Type B pancreatic cell (in vitro differentiated cells): ENCODE measurements at places on chromosomes 7 and 10.

DNA sequence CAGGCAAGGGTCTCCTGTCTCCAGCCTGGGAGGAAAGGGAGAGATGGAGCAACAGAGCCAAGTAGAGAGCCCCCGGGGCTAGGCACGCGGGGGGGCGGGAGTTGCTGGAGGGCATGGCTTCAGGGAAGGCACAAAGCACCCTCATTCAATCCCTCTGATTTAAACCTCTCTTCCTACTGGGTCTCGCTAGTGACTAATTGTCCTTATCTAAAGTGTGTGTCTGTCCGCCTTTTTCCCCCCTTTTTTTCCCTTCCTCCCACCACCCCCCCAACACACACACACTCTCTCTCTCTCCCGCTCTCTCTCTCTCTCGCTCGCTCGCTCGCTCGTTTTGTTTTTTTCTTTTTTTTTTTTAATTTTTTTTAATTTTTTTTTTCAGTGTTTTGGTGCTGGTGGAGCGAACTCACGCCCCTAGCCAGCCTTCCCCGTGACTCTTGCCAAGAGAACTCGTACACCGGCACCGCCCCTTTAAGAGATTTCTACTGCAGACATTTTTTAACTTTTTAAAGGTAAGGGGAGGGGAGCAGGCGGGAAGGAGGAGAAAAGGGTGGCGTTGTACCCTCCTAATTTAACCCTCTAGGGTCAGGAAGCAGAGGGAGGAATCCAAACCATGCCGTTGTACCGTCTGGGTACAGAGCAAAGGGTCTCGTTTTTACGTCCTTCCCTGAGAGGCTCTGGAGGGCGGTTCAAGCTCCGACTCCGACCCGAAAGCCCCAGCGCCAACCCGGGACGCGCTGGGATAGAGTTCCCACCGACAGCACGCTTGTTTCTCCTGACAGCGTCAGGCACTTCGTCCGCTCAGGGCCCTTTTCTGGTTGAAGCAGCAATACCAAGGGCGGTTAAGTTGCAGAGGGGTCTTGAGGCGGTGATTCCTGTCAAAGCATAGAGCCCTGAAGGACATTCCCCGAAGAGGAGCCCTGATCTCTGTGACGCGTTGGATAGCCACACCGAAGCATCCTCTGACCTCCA is at the start of gene HPSE2:
TSS of gene HPSE2 (minus strand) at position 195 of the 969 bp plus-strand sequence.
- DNase-seq: no peak

GRCh38 chr10:60714233-60714632 is 64.0 kb upstream of the CDK1 start:
- no peak for DNase-seq

DNA sequence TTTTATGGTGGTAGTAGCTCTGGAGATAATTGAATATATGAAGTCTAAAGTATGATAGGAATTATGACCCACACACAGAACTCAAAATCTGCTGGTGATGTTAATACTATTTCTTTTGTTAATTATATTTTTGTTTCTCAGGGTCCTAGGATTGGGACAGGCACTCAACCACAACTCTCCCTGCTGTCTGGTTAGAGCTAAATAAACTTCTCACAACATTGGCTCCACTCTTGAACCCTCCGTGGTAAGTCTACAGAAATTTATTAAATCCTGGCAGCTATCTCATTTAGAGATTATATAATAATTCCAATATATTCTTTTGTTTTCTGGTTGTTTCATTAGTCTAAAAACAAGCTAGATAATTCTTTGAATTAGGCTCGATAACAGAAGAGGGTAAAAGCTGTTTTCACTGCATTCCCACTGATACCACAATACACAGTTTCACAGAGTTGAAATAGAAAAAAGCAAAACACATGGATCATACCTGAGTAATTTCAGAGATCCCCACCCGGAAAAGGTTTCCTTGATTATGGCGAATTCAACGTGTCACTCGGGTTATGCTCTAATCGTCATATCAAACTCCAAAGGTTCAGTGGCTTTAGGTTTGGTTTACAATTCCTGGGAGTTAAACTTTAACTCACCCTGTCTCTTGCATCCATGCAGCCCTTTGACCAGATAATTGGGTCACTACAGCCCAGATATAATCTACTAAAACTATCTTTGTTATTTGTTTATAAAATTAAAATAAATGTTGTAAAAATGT is at the start of gene A1CF:
TSS of gene A1CF (minus strand) at position 531 of the 763 bp plus-strand sequence. CDS start 25,687 bp downstream, outside the sequence.
- DNase-seq: no peak

- DNase-seq: no peak
These were observed 25.3 kb upstream of the GJD4 start for GRCh38 chr10:35579726-35580422.

GRCh38 chr10:17616403-17617030 is 657 bp downstream of the HACD1 start:
- DNase-seq: peak; percentile 71

DNA sequence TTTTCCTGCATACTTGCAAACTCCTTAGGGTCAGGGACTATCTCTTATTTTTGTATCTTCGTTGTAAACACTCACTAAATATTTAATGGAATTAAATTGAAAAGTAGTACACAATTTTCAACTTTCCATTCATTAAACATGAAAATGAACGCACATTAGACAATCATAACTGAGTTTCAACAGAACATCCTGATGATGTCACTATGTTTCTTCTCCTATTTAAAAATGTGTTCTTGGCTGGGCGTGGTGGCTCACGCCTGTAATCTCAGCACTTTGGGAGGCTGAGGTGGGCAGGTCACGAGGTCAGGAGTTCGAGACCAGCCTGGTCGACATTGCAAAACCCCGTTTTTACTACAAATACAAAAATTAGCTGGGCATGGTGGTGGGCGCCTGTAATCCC is 14.1 kb upstream of the PURB start:
- no peak for DNase-seq

DNA sequence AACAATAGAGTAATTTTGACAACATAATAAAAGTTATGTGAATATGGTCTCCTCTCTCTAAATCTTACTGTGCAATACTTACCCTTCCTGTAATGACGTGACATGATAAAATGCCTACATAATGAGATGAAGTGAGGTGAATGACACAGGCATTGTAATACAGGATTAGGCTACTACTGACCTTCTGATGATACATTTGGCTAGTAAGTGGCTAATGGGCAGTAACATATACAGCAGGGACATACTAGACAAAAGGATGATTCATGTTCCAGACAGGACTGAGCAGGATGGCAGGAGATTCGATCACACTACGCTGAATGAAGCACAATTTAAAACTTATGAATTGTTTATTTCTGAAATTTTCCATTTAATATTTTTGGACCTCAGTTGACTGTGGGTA is 4.7 kb downstream of the C10orf88 start:
- no peak for DNase-seq

- DNase-seq: no peak
These were observed 97.9 kb downstream of the ANKIB1 start for GRCh38 chr7:92343714-92344113.

DNA sequence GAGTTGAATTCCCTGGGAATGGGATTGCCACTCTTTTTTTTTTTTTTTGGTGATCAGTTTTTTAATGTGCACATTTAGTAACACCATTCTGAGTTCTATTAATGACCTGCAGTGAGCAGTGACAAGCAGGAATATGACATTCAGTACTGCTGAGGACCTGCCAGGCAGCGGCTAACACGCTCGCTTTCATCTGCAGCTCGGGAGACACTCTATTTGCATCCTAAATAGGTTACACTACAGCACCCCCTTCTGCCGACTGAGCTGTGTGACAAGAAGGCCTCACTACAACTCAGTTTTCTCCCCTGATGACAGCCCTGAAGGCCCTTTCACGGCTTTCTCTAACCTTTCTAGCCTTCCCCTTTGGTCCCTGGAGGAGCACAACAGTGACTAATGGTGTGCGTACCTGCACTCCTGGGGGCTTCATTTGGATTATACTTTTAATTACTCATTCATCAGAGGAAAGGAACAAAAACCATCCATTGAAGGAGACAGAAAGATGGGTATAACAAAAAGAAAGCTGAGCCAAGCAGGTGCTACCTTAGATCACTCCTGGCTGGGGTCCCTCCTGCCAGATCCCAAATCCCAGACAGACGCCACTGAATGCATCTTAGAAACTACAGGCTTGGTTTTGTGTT is 872.4 kb downstream of the LRMDA start:
- DNase-seq: no peak

- no peak for DNase-seq
These were observed 36.6 kb upstream of the LRRC18 start for GRCh38 chr10:48976196-48976595.

GRCh38 chr7:128112018-128112780 is 81.0 kb upstream of the LRRC4 start:
- no peak for DNase-seq

- no peak for DNase-seq
These were observed 37.2 kb downstream of the ERLIN1 start for GRCh38 chr10:100148353-100149211.

DNA sequence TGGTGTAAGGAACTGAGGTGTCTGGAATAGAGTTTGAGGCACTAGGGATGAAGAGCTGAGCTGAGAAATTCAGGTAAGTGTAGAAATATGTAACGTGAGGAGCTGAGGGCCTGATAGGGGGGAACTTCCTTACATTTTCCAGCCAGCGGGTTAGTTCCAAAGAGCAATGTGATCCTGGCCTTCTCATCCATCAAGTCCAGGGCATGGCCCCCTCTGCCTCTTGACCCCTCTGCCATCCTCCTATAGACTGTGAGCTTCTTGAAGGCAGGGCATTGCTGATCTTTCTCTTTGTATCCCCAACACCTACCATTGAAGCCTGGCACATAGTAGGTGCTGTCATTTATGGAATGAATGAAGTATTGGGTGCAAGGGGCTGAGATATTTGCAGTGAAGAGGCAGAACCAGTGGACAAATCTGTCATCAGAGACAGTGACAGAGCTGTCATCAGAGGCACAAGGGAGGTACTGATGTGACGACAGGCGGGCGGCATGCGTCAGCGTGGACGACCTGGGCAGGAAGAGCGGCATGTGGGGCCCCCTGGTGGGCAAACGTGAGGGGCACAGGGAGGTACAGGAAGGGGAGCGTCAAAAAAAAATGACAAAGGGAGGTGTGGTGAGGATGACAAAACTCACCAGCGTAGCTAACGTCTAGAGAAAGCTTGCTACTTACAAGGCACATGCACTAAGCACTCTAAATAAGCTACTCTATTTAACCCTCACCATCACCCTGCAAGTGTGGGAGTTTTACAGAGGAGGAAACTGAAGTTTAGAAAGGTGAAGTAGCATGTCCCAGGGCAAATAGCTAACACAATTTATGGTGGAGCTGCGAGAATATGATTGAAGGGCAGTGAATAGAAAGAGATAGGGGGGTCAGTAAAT is 5.2 kb upstream of the CAMK2G start:
- DNase-seq: peak; percentile 84

- no peak for DNase-seq
These were observed 81.0 kb downstream of the CFAP58 start for GRCh38 chr10:104434601-104435000.

- no peak for DNase-seq
These were observed 75.7 kb downstream of the CDH23 start for GRCh38 chr10:71472466-71472865.

GRCh38 chr7:132697003-132697402 is 120.7 kb upstream of the PLXNA4 start:
- no peak for DNase-seq

GRCh38 chr7:106394526-106394925 is 109.7 kb upstream of the NAMPT start:
- no peak for DNase-seq

DNA sequence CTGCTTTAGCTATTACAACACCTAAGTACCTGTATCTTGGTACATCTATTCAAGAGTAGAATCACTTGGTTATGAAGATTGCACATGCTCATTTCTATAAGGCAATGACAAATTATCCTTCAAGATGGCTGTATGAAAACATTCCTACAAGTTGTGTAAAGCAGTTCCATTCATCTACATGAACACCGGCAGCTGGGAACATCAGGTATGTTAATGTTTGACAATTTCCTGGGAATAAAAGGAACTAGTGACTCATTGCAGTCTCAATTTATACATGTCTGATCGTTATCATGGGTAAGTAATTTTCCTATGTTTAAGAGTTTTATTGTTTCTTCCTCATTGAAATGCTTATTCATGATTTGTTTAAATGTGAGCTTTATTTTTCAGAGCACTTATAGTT is 203.2 kb upstream of the SEMA3E start:
- DNase-seq: no peak

DNA sequence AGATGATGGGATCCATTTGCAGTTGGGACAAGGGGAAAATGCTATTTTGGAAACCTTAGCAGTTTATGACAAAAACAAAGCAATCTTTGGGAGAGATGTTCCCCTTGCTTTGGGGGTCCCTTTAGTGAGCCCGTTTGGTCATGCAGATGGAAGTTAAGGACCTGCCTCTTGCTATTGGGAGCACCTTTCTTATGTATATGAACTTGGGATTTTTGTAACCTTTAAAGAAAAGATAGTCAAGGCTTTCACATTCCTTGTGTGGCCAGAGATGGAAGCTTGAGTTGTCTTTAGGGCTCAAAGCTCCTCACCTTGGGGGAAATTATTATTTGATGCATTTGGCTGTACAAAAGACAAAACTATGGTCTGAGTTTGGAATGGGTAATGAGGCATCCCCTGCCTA is 179.0 kb upstream of the PLPP4 start:
- no peak for DNase-seq

GRCh38 chr7:64916-65341 is 127.4 kb upstream of the FAM20C start:
- DNase-seq: no peak

DNA sequence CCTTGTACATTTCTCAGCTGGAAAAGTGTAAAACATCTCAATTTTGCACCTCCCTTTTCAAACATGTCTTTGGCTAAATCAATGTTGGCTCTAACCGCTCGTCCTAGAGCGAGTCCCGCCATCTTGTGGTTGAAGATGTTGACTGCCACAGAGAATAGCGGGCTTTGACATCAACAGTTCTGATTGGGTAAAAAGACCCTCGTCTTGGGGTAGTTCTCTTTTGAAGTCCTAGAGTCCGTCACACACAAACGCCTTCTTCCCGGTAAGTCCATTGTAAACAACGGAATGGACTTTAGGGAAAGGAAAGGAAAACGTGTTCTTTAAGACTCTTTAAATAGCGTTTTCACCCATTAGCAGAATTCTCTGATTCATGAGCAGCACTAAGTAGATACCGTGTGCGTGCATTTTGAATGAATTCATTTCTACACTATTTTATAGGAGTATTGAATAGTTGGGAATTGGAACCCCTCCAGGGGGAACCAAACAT is 452 bp upstream of the RPP30 start:
- no peak for DNase-seq

DNA sequence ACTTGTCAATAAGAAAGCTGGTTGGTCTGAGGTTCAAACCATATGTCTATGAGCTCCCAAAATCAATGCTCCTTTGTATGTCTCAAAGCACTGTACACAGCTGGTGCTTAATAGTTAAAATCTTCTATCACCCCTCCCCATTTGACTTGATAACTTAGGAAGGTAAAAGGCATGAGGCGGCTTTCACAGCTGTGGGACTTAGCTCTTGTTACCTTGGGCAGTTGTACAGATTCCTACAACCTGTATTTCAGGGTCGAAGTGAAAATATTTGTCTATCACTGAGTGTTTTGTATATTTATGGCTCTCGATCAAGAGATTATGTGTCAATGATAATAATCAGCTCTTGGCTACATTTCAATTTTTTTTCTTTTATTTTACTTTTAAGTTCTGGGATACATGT is 992 bp upstream of the KIFBP start:
- DNase-seq: no peak
